Hepatic stellate cell (primary cell): ENCODE measurements at places on chromosomes 7 and 10.

- DNase-seq: no peak
These were observed 15.4 kb downstream of the MMRN2 start for GRCh38 chr10:86941991-86942421.

DNA sequence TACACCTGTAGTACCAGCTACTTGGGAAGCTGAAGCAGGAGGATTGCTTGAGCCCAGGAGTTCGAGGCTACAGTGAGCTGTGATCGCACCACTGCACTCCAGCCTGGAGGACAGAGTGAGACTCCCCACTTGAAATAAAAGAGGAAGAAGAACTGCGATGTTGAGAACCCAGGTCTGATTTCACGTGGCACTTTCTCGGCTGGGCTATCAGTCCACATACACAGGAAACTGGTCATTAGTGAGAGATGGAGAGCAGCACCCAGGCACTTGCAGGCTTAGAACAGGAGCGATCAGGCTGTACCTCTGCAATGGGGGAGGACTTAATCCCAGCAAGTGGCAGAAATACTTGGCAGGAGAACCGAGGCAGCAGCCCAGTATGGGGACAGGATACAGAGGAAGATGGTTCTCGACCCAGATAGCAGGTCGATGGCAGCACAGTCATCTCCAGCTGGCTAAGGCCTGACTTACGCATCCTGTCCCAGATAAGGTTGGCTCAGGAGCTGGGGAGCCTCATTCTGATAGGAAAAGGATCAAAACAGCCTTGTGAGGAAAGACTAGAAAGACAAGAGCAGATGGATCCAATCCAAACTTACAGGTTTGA is 487.7 kb upstream of the AUTS2 start:
- no peak for DNase-seq

DNA sequence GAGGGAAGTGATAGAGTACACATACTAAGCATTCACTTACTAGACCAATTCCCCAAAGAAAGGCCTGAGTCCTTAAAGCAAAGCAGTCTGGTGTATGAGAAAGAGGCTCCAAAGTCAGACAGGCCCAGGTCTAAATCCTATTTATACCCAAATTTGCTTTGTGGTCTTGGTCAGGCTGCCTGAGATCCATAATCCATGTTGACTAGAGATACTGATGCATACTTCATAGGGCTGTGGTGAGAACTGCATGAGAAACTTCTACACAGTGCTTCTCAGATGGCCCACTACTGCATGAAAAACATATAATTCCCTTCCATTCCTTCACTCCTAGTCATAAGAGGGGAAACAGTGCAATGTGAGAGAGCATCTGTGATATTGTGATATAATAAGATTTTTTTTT is 81.6 kb upstream of the SP4 start:
- no peak for DNase-seq

- DNase-seq: no peak
These were observed 131.9 kb downstream of the TRRAP start for GRCh38 chr7:99010281-99010680.

GRCh38 chr10:76456197-76456596 is 1024.8 kb downstream of the LRMDA start:
- DNase-seq: no peak

- no peak for DNase-seq
These were observed 51.1 kb downstream of the ADCYAP1R1 start for GRCh38 chr7:31102973-31103850.

- DNase-seq: no peak
These were observed 254.2 kb upstream of the C7orf33 start for GRCh38 chr7:148336411-148336810.

GRCh38 chr7:23873306-23873705 is 163.3 kb downstream of the STK31 start:
- DNase-seq: no peak

- DNase-seq: no peak
These were observed 45.1 kb downstream of the DPY19L1 start for GRCh38 chr7:34991938-34992840.

GRCh38 chr7:19026888-19027287 is 90.5 kb downstream of the TWIST1 start:
- no peak for DNase-seq

DNA sequence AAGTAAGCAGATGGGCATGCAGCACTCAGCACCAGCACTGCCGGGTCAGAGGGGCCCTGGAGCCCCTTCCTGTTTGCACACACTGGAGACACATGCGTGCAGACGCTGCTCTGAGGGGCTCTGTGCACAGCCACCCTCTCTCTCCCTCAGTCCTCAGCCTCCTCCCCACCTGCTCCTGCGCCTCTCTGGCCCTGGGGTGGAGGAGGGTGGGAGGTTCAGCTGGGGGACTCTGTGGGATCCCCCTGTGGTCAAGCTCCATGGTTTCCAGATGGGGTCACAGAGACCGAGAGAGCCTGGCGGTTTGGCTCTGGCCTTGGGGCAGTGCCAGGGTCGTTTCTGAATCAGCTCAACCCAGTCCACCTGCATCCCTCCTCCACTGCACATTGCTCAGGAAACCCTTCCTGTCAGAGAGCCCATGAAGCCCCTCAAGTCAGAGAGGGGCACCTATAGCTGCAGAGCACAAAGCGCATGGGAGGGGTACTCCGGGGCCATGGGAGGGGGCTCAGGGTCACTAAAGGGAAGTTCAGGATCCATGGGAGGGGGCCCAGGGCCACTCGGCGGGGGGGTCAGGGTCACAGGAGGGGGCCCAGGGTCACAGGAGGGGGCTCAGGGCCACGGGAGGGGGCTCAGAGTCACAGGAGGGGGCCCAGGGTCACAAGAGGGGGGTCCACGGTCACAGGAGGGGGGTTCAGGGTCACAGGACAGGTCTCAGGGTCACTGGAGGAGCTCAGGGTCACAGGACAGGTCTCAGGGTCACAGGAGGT is 161.7 kb downstream of the ADARB2 start:
- DNase-seq: no peak

GRCh38 chr10:15200626-15201025 is 32.1 kb upstream of the NMT2 start:
- peak; percentile 76 for DNase-seq

GRCh38 chr10:107453561-107453960 is 289.1 kb upstream of the SORCS1 start:
- no peak for DNase-seq

GRCh38 chr7:1668396-1669063 is 1.5 kb upstream of the ELFN1 start:
- no peak for DNase-seq

DNA sequence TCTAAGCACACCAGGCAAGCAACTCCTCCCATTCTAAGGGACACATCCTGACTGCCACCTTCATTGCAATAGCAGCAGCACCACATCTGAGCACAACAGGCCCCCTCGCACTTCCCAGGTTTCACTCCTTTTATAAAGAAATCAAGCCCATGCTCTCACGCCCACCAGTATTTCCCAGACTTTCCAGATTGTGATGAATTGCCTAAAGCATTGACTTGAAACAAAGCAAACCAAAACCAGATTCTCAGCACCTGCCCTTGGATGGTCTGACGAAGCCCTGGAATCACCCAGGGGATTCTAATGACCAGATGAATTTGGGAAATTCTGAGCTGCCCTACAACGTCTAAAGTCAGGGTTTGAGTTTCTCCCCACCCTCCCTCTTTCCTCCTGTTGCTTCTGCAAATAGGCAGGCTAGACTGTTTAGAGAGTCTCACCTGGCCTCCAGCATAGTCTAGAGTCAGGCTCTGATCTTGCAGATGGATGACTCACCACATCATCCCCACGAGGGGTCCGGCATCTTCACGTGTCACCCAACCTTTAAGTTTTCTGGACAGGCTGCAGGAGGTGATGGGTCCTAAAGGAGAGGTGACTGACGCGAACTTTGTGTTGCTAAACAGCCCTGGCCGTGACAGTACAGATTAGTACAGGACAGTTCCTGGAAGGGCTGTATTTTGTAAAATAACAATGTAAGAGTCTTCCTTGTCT is 198.0 kb downstream of the SKIDA1 start:
- no peak for DNase-seq

DNA sequence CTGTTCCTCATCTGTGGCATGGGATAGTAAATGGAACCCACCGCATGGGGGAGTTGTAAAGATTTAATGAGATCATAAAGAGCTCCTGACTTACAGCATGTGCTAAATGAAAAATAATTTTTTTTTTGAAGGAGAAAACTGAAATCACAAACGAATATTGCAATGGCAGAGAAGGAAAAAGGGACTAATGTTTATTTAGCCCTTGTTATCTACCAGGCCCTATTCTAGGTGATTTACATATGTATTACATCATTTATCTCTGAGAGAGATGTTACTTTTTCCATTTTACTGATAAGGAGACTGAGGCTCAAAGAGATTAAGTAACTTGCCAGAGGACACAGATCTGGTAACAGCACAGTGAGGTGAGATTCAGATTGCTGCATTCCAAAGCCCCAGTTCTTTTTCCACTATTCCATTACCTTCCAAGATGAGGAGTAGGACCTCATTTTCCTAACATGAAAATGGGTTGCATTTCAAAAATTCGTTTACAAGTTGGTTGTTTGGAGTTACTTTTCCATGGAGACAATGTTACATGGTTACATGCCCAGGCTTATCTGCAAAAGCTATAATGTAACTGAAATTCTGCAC is 28.6 kb downstream of the VCL start:
- DNase-seq: no peak

DNA sequence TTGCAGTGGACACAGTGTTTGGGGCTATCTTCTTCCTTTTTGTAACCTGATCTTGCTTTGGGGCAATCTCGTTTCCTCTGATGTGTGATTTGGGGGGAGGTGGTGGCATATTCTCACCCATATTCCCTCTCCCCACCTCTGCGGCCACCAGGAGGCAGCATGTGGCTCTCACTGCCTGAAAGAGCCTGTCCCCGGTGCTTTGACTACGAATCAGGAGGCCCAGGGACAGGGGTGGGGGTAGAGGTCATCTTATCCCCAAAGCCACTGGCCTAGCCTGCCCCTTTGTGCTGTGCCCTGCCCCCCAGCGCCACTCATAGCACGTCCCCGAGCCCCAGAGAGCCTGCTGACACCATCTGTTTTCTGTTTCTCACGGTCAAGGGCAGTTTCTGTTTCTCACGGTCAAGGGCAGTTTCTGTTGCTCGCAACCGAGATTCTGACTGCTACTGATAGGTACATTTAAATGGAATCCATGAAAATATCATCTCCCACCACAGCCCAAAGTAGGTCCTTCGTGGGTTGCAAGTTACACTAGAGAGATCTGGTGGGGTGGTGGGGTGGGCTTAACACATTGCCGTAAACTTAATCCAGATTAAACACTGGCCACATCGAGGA is 28.2 kb downstream of the PHYH start:
- peak; percentile 64 for DNase-seq

DNA sequence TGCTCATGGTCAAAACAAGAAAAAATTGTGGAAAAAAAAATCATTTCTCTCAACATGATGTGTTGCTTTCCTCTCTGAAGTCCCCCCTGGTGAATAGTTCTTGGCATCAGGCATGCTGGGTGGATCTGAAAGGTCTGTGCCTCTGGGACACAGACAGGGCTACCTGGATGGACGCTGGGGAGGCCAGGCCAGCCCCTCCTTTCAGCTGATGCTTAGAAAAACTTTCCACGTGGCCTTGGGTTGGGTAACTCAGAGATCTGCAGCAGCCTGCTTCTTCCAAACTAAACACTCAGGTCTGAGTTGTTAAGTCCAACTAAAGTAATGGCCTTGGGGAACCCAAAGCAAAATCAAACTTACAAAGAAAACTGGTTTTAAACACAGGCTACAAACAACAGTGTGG is 113.0 kb downstream of the CCDC3 start:
- DNase-seq: no peak

DNA sequence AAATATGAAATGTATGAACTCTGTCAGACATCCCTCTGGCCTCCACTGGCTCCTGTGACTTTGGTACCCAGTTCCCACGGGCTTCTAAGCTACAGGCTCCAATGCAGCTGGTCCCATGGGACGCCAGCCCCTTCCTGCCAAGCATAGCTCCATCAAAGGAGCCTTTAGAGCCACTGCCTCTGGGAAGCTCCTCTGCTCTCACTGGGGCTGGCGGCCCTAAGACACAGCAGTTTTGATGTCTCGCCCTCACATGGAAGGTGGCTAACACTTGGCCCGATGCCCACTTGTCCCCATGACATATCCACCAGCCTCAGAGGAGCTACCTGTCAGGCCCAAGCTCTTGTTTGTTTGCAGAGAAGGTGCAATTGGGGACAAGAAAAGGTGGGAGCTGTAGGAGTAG is 453.7 kb upstream of the LRRN3 start:
- no peak for DNase-seq

DNA sequence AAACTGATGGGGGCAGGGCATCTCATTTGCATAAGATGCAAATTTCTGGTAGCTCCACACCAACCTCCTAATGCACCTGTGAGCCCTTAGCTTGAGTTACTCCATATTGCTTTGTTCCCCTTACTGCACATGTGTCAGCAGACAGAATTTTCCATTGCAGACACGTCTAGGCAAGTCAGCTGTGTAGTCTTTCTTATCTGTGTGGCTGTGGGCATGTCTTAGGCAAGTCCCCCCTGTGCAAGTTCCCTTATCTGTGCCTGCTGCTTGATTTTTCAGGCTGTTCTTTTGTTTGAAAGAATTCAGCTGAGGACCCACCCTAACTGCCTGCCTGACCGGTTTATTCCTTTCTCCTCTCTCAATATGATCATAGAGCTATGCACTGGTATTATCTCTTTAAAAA is 28.5 kb upstream of the TRIM24 start:
- no peak for DNase-seq

DNA sequence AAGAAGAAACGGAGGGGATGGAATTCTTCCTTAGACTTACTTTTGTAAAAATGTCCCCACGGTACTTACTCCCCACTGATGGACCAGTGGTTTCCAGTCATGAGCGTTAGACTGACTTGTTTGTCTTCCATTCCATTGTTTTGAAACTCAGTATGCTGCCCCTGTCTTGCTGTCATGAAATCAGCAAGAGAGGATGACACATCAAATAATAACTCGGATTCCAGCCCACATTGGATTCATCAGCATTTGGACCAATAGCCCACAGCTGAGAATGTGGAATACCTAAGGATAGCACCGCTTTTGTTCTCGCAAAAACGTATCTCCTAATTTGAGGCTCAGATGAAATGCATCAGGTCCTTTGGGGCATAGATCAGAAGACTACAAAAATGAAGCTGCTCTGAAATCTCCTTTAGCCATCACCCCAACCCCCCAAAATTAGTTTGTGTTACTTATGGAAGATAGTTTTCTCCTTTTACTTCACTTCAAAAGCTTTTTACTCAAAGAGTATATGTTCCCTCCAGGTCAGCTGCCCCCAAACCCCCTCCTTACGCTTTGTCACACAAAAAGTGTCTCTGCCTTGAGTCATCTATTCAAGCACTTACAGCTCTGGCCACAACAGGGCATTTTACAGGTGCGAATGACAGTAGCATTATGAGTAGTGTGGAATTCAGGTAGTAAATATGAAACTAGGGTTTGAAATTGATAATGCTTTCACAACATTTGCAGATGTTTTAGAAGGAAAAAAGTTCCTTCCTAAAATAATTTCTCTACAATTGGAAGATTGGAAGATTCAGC is 158.7 kb upstream of the LANCL2 start:
- no peak for DNase-seq

- DNase-seq: no peak
These were observed 16.2 kb downstream of the FAM3C start for GRCh38 chr7:121379930-121380329.

GRCh38 chr7:135685306-135686084 is 23.2 kb downstream of the STMP1 start:
- peak; percentile 54 for DNase-seq

- DNase-seq: no peak
These were observed 39.1 kb upstream of the HERPUD2 start for GRCh38 chr7:35734001-35734483.
